ENCODE measurements at places on chromosomes 7 and 10.

- DNase-seq = no peak
Observed at GRCh38 chr7:67387851-67388250, 391.2 kb downstream of the TYW1 start.

DNA sequence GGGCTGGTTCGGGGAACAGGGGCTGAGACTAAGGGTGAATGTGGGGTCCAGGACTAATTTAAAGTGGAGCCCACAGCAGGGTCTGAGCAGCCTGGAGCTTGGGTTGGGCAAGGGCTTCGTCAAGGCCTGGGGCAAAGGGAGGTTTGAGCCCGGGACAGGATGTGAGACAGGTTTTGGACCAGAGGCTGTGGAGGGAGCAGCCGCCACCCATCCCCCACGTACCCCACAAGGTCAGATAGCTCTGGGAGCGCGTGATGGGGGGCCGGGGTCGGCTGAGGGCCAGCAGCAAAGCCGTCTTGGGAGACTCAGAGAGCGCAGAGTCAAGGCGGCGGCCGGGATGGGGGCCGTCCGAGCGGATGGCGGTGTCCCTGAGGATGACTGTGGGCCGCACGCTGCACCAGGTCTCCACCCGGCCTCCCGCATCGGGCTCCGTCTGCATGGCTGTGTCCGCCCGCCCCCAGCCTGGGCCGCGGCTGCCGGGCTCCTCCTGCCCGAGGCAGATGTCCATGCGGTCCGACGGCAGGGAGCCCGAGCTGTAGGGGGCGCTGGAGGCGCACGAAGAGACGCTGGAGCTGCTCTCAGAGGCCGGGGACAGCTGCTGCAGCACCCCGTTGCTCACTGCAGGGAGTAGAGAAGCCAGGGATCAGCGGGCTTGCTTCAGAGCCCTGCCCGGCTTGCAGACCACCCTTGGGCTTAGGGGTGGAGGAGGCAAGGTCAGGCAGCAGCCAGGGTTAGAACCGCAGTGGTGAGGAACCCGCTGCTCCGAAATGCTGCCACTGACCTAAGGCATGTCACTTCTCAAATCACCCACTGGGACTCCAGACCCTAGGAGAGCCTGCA is 12.1 kb downstream of the PDZD7 start:
- peak; percentile 89 for DNase-seq

DNA sequence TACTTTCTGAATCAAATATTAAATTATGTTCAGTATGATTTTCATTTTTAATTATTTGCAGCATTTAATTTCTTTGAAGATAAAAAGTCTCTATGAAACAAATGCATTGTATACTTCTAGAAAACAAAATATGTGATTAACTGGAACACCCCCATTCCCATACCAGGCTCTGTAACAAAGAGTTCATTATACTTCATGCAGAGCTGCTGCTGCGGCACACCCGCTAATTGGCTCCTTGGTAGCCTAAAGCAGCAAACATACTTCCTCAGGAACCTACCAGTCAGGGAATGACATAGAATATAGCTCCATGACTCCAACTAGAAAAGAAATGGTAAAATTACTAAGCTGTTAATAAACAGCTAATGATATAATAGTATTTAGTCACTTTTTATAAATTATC is 19.3 kb downstream of the RAB11FIP2 start:
- no peak for DNase-seq

- DNase-seq = no peak
Observed at GRCh38 chr10:58993480-58994221, 182.8 kb upstream of the PHYHIPL start.
